Hair follicle dermal papilla cell (primary cell): ENCODE measurements at places on chromosomes 7 and 10. TPM values are rescaled to one million over a fixed set of nuclear protein-coding genes. Genes with fewer than 3 reads are reported as not detected.

The SPDYE8 gene
- total RNA-seq = not detected in 2 replicates

The HABP2 gene
- under 0.01 TPM in 1 of 2 replicates, not detected in the other for total RNA-seq

The LRCH4 gene
- total RNA-seq = 22.1 and 28.4 TPM in 2 replicates

The NKX2-3 gene
- total RNA-seq = not detected in 2 replicates

The NEUROG3 gene
- total RNA-seq = not detected in 2 replicates
